ENCODE measurements at places on chromosomes 12 and 14.
A peak's percentile ranks its signal among the peaks of the same experiment; 100 is the strongest.

DNA sequence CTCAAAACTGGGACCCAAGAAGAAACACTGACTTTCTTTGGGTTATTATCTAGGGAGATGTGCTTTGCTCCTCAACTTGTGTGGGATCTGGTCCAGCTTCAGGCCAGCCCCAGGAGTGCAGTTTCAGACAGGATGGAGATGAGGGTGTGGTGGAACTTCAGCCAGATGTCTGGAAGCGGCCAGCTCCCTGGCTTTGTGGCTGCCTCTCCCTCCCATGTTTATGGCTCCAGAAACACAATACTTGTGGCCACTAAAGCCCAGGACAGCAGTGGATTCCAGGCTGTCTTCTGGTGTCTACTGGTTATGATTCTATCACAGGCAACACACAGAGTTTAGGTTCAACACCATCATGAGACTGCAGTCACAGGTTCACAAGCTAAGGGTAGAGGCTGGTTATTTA, 44.2 kb upstream of the EMP1 start:
- no peak for DNase-seq

DNA sequence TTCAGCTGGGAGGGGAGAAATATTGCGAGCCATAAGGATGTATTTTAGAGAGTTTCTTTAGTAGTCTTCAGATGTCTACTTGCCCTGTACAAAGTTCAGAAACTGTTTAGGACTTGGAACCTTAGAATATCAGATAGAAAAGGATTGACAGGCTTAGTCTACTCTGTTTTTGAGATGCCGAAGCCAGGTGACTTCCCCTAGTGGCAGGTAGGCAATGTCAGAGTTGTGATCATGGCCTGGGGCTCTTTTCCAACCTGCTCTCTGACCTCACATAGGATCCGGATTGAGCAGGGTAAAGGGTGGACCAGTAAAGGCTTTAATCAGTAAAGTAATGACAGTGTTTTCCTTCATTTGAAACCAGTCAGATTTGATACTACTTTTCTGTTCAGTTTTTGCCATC, 59.6 kb downstream of the PRKCH start:
- no peak for DNase-seq

GRCh38 chr12:132400011-132400641, 70.7 kb upstream of the GALNT9 start:
- no peak for DNase-seq

DNA sequence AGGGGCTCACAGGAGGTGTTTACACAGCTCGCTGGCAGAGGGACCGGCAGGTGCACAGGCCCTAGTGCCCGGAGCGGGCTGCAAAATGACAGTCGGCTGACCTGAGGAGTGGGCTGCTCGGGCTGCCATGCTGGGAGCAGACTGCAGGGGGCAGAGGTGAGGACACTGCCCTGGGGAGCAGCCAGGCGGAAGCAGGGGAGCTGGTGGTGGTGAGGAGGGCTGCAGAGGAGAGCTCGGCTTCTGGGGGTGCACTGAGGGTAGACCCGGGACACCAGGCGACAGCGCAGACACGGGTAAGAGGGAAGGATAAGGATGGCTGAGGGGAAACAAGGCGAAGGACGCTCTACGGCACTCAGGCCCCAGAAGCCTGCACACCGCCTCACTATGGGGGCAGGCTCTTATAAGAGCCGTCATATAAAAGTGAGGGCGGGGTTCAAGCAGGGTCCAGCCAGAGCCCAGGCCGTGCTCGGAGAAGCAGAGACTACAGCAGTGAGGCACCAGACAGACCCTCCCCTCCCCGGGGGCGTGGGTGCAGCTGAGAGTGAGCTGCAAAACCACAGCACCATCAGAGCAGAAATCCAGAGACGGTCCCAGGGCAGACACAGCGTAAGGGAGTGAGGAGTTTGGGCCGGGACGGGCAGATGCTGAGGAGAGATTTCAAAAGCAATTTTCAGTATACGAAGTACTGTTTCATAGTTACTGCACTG, 62.5 kb downstream of the CCDC88C start:
- DNase-seq = no peak

- DNase-seq = peak; percentile 3
These were observed 1176.7 kb upstream of the SEL1L start for GRCh38 chr14:82710267-82710841.

DNA sequence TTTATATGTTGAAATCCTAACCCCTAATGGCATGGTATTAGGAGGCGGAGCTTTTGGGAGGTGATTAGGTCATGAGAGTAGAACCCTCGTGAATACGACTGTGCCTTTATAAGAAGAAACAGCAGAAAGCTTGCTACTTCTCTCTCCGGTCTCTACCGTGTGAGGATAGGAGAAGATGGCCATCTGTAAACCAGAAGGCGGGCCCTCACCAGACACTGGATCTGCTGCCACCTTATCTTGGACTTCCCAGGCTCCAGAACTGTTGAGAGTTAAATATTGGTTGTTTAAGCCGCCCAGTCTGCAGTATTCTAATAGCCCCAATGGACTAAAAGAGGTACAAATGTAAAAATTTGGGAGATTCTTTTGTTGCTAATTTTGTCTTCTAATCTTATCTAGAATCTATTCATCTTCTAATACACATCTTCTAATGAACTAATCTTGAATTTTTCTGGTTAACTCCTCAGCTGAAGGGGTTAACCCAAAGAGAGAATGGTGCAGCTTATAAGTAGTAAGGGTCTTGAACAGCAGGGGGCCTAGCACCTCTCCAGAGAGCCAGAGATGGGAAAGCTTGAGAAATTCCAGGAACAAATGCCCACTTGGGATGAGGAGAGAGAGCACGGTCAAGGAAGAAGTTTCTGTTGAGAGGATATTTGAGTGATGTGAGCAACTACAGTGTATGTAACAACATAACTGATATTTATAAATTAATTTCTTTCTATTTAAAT, 264.0 kb upstream of the GRIP1 start:
- DNase-seq = no peak

DNA sequence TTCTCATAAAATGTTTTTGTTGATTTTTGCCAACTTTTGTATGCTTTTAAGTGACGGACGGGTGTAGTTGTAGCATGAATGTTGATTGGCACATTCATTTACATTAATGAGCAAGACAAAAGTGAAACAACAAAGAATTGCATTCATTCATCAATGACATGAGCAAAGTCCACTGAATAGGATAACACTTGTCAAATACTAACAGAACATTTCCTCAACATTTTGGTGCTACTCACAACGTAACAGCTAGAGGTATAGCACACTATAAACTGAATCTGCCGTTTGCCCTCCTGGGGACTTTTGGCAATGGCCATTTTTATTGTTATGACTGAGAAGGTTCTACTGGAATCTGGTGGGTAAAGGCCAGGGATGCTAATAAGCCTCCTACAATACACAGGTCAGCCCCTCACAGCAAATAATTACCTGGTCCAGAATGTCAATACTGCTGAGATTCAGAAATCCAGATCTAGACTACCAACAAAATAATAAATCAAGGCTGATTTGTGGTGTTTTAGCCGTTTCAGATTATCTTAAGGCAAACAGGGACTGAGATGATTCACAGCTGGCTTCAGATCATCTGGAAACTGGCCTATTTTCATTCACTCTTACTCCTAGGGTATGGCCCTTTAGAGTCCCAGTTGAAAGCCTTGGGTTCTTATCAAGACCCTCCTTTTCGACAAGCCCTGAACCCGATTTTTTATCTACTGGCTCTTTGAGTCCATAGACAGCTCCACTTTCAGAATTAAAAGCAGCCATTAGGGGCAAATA, 22.5 kb upstream of the CDKN3 start:
- no peak for DNase-seq

DNA sequence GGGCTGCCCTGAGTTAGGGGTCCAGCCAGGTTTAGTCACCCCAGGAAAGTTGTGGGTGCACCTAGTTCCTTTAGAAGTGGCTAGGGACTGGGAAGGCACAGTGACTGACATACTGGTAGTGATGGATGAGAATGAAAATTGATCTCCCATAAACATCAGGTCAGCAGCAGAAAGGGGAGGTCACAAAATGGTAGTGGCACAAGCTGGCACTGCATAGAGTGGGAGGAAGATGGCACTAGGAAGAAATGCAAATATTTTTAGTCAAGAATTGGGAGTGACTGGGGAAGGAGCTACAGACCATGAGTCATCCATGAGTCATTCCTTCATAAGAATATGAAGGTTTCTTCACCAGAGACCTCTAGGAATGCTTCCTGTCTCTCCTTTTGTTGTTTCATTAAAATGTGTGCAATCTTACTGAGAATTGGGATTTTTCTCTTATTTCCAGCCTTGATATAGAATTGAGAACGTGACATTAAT, 198.3 kb upstream of the AMIGO2 start:
- DNase-seq = peak; percentile 72

DNA sequence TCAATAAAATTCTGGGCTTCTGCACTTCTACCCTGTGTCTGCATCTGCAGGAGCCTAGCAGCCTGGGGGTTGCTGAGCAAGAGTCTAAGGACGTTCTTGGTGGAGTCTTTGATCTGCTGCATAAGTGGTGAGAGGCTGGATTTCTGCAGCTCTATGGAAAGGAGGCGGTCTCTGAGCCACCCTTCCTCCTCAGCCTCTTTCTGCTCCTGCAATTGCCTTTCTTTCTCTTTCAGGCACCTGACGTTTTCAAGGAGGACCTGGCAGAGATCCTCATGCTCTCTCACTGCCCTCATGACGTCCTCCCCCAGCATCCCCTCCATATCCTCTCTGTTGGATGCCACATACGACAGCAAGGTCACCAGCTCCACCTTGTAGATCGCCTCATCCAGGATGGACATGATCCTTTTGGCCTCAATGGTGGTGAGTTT, 13.6 kb upstream of the TPCN1 start:
- no peak for DNase-seq

GRCh38 chr14:73753124-73753886, 39.1 kb upstream of the PNMA1 start:
- DNase-seq = no peak

GRCh38 chr14:71618047-71618446, 314.2 kb upstream of the RGS6 start:
- no peak for DNase-seq

DNA sequence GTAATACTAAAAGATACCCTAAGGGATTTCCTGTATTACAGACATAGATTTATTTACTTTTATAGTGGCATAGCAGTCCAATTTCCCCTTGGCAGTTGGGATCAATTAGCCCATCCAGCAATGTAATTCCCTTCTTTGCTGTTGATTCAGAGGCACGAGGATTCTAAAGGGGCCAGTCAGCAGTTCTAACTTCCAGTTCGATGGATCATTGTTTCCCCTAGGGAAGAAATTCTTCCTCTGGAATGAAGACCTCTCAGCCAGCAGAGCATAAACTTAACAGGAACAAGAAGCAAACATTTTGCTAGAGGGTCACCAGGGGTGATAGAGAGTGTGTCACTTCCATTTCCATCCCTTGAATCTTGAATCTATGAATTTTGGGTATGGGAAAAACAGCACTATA, 395.7 kb upstream of the NOVA1 start:
- no peak for DNase-seq

DNA sequence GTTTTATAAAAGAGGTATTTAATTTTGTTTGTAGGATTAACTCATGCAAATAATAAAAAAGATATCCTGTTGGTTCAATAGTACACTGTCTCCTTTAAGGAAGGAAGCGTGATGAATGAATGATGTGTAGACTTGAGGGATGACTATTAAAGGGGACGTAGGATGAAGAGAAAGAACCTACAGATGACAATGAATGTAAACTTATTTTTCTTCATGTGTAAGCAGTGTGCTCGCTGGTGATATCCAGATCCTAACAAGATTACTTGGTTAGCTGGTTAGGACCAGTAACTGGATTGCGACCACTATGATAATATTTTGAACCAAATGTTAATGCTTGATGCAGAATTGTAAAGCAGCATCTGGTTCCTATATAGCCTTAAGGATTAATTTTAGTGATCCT, 2.6 kb downstream of the ARF6 start:
- no peak for DNase-seq

DNA sequence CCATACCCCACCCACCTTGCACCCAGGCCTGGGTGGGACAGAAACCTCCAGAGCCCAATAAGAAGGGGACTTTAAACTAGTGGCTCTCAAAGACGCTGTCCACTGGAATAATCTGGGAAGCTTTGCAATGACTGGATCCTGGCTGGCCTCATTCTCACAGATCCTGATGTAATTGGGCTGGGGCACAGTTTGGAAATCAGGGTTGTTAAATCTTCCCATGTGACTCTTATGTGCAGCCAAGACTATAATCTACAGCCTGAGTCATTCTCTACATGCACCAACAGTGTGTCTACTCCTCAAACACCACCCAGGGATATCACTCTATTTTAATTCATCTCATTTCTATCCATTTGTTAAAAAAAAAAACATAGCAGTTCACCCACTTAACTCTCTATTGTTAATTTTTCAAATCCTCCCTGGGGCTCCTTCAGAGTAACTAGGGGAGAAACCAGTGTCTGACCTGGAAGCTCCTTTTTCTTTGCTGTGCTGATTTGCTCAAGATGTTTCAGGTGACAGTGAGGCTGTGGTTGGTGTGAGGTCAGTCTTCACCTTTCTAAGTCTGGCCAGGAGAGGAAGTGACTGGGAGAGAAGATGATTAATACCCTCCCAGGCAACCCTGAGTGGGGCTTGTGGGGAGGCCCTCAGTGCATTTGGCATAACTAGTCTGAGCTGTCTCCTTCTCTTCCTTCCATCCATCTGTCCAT, 211.6 kb upstream of the SFSWAP start:
- DNase-seq = no peak

- DNase-seq = no peak
These were observed 333.0 kb upstream of the NAV3 start for GRCh38 chr12:77497647-77498046.

DNA sequence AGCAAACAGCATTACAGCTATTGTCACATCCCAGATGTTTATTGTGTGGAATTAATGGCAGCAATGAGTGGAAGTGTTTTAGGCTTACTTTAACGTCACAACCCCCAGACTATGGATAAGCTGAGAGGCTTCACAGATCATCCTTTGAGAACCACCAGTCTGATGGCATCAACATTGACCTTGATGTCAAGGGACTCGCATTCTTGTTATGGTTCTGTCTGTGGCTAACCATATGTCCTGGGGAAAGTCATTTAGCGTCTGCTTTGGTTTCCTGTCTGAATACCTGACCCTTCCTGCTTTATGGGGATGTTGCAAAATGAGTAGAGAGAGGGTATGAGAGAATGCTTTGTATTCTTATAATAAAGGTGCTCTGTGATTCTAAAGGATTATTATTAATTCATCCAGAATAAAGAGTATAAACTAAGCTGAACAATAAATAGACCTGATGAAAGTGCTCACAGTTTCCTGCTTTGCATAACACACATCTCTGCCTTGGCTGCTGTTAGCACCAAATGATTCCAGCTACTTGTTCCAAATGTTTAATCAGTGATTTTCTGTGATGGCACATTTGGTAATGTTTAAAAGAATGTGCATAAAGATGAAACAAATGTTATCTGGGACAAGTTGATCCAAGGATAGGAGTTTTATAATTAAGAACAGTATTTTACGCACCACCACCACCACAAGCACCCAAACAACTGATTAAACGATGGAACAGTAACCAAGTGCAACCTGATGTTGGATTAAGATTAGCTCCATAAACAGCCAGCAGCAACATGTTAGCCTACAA, 116.9 kb upstream of the LRIG3 start:
- DNase-seq = no peak

- no peak for DNase-seq
These were observed 10.4 kb upstream of the SYCP3 start for GRCh38 chr12:101749657-101750056.

- DNase-seq = no peak
These were observed 51.4 kb downstream of the KIF26A start for GRCh38 chr14:104189629-104190335.
